Retinal pigment epithelial cell (primary cell): ENCODE measurements at places on chromosomes 2 and 18.

- DNase-seq, result no peak
Measured at GRCh38 chr18:77708826-77709506, 459.3 kb downstream of the GALR1 start.

DNA sequence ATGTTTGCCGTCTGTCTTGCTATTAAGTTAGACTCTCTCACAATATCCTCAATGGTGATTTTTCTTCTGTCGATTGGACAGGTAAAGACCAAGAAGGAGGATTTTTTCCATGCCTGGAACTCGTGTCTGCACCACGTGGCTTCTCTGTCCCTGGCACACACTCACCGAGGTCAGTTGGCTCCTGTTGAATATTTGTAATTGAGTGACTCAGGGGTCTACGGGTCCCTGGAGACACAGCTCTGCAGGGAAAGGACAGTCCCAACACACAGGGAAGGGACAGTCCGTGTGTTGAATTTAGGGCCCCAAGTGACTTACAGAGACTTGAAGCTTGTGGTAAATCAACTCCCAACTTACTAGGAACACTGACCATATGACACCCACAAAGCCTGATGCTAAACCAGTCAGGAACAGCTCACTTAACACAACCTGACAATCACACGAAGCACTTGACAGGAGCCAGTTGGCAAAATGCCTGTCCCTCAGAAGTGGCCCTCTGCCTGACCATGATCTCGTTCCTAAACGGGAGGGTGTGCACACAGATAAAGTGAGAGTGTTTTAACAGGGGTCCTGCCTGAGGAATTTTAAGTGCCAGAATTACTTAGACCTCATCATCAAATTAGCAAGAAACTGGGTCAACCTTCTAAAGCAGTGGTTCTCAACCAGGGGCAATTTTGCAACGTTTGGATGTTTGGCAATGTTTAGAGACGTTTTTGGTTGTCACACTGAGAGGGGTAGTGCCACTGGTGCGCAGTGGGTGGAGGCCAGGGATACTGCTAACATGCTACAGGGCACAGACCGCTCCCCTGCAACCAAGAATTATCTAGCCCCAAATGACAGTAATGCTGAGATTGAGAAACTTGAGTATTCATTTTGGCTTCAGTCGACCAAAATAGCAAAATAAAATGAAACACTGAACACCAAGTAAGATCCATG is 88.9 kb upstream of the BCL2L11 start:
- no peak for DNase-seq

DNA sequence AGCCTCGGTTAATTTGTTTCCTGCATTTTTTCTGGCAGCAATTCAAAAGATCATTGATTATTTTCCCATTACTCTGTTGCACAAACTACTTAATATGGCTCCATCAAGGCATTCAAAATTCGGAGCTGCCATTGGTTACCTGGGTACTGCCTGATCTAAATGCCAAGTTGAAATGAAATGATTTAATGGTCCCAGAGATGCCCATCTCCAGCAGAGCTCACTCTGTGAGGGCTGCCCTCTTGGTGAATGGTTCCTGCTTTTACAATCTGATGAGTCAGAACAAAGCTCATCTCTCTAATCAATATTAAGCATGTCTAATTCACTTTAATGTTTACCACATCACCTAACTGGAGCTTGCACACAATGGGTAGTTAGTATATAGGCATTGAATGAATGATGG is 126.1 kb downstream of the CTNNA2 start:
- DNase-seq, result no peak

- no peak for DNase-seq
Measured at GRCh38 chr2:222024932-222025880, 273.6 kb downstream of the PAX3 start.

DNA sequence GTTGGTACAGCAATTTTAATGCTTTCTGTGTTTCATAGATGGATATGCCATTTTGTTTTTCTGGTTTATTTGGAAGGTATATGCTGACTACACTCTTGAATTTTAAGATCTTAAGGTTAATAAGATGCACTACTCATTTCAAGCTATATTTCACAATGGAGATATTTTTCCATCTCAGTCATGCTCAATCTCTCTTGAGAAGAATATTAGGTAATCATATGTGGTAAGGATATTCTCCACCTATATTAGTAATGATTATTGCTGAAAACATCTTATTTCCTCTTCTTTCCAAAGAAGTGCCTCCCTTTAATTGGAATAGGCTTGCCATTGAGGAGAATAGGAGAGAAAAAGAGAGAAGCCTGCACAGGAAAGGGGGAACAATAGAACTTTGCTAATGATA is 40.1 kb downstream of the EPB41L3 start:
- DNase-seq, result no peak

- DNase-seq, result peak; percentile 76
Measured at GRCh38 chr2:127508631-127509034, 17.7 kb downstream of the IWS1 start.

DNA sequence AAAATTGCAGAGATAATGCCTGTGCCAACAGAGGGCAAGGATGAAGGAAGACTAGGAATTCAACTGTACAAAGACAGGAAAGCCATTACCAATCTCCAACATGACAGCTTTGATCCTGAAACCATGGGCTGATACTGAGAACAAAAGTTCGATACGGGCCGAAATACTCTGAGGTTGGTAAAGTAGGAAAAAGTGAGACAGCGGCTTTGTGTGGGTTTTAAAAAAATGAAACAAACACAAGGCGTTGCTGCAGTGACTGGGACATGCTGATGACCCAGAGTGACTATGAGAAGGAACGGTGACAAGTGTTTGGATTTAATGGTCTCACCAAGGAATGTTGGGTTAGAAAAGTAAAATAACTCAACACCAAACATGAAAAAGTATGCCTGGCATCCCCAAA is 24.2 kb upstream of the SDC1 start:
- no peak for DNase-seq

- peak; percentile 84 for DNase-seq
Measured at GRCh38 chr18:3652380-3653262, 202.6 kb downstream of the TGIF1 start.

GRCh38 chr2:25936889-25937545 is 45.3 kb downstream of the KIF3C start:
- no peak for DNase-seq

DNA sequence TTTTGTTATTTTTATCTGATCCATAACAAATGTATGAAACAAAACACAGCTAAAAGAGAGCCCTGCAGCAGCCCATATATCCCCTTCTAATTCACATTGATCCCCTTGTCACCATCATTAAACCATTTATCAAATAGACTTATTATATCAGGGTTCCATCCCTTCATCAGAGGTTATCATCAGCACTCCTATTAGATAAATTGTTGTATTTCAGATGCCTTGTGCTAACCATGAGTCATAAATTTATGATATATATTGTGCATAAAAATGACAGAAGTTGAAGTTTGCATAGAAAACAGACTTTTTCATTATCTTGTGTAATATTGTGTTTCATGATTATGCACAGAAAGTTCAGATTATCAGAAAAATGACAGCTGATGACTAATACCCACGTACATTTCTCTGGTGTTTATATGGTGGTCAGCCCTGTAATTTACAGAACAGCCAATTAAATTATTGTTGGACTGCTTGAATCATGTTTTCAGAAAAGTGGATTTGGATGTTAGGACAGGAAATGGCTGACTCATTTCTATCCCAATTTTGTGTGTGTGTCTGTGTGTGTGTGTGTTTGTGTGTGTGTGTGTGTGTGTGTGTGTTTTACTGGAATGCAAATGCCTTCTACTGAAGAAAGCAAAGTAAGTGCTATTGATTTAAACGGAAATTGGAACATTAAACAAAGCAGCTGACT is 80.9 kb downstream of the PPP1R1C start:
- DNase-seq, result peak; percentile 92

DNA sequence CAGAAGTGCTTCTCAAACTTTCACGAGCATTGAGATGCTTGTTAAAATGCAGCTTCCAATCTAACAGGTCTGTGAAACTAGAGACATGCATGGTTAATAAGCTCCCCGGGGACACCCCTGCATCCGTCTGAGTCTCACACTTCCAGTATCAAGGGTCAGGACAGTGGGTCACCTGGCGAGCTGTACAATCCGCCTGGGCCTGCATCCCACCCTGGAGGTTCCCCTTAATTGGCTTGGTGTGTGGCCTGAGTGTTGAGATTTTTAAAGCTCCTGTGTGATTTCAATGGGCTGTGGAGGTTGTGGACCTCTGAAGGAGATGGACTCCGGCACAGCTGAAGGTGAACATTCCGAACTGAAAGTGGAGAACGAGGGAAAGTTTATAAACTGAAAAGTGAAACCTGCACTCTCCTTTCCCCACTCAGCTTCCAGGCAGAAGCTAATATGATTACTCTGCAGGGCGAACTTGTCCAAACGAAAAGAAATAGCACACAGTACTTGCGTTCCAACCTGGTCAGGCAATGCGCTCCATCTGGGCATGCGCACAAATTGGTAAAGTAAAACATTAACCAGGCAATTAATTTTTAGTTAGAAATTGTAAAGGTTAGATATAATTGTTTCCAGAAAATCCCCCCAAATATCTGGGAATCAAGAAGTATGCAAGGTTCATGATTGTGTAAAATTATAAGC is 191.7 kb upstream of the ALKAL2 start:
- DNase-seq, result no peak

DNA sequence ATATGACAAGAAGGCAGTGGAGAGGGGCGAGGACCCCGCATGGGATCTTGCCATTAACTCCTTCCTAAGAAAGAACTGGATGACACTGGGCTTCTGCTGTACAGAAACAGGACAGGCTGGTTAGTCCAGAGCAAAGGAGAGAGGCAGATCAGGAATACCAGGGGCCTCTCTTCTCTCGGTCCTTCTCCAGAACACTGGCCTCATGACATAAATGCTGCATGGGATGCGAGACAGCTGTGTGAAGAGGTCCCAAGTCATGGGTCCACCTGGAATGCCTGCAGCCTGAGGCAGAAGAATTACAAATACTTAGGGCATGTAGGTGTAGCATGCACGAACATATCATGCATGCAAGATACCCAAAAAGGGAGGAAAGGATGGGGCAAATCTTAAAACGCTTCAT is 9.1 kb downstream of the MBOAT2 start:
- DNase-seq, result no peak

DNA sequence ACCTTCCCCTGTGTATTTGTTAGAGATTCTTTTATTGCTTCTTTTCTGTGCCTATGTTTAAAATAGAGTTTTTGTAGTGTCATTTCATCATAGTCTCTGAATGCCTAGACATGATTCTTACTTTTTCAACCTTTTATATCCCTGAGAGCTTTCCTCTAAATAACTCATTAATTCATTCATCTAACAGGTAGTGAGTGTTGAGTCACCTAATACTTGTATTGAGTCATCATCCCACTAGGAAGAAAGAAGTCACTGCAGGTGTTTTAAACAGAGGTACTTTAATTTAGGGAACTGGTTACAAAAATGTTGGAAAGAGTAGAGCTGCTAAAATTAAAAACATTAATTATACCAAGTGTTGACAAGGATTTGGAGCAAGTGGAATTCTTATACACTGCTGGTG is 18.5 kb upstream of the NMS start:
- no peak for DNase-seq

DNA sequence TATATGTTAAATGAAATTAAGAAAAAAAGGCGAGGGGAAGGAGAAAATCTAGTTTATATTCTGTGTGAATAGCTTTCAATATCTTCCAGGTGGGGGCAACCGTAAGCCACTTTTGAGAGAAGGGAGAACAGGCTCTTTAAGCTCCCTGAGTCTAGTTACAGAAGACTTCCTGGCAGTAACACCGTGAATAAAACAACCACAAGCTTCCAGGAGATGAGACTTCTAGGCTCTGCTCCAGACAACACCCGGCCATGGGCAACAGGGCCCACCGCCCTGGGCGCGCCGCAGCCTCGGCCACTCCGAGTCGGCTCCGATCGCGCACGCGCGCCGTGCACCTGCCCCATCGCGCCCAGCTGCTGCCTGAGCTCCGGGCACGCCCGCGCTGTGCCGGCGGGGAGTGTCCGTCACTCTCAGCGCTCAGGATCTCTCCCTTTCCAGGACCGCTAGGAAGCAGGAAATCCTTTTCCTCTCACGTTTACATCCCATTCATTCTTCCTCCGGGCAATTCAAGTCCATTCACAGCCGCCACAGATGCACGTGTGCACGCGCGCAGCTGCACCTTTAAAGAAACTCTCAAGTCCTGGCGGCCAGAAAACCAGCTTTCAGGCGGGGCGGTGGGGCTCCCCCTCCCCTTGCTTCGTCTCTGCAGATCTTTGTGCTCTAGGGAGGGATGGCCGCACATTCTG is 19.4 kb upstream of the PAX3 start:
- peak; percentile 26 for DNase-seq

- no peak for DNase-seq
Measured at GRCh38 chr2:213455316-213456008, 171.2 kb downstream of the SPAG16 start.

GRCh38 chr18:46362533-46362932 is 258.3 kb downstream of the HAUS1 start:
- no peak for DNase-seq

- DNase-seq, result no peak
Measured at GRCh38 chr18:13823707-13824395, at the start of gene MC5R. Gene MC5R, plus strand, starts transcription at chr18:13824149. Its CDS starts 1,617 bp downstream, at chr18:13825766.

GRCh38 chr2:98472961-98473746 is 28.5 kb downstream of the INPP4A start:
- no peak for DNase-seq

GRCh38 chr18:68121826-68122225 is 593.1 kb downstream of the TMX3 start:
- DNase-seq, result no peak

- no peak for DNase-seq
Measured at GRCh38 chr2:42944779-42945415, 152.5 kb upstream of the HAAO start.

DNA sequence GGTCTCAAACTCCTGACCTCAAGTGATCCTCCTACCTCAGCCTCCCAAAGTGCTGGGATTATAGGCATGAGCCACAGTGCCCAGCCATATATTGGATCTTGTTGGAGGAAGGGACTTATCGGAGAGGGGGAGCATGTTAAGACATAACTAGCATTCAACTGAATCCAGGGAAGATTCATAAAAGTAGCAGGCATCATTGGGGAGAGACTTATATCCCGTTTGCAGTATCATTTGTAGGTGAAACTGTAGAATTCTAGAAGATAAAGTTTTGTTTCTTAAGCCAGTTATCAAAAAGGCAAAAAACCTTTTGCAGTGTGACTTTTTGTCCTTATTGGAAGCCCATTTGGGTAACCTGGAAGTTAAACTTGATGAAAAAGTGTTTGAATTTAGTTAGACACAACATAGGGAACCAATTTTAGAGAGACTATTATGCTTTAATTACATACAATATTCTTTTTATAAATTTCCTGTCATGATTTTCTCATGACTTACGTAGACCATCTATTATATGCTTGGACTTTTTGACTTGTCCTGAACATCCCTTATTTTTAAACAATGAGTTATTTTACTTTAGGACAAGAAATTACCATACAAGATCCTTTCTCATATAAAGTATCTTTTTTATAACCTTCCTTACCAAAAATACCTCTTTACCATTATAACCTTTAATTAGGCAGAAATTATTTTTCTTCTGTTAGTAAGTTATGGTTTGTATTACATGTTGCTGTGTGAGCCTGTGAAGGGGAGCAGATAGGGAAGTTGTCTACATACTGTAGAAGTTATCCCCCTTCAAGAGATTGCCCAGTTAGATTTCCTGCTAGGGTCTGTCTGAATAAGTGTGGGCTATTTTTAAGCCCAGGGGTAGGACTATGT is 20.3 kb downstream of the RAB3GAP1 start:
- DNase-seq, result no peak
